ENCODE measurements at places on chromosomes 6 and 20.
A peak's percentile ranks its signal among the peaks of the same experiment; 100 is the strongest.

DNA sequence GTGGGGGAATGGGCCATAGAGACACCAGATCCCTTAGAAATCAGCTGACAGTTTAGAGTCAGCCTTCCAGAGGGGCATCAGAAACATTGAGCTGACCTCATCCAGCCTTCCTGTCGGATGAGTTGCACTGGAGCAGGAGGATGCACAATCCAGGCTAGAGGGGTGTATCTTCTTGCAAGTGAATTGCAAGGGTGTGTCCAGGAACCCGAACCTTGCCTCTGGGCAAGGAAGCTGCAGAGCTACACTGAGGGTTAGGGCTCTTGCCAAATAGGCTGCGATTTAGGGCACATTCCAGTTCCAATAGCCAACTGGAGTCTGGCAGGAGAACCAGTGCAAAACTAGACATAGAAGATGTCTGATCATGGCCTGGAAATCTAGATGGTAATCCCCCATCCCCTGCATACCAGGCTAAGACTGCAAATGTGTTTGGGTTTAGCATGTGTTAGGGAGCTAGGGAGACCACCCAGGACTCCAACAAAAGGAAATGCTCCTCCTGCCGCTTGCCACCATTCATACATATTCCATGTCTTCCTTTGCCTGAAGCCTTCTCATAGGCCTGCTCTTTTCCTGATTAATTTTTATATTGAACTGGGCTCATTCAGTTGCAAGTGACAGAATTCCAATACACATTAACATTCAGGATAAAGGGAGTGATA lies 6.3 kb upstream of the UTRN start:
- no peak for DNase-seq

DNA sequence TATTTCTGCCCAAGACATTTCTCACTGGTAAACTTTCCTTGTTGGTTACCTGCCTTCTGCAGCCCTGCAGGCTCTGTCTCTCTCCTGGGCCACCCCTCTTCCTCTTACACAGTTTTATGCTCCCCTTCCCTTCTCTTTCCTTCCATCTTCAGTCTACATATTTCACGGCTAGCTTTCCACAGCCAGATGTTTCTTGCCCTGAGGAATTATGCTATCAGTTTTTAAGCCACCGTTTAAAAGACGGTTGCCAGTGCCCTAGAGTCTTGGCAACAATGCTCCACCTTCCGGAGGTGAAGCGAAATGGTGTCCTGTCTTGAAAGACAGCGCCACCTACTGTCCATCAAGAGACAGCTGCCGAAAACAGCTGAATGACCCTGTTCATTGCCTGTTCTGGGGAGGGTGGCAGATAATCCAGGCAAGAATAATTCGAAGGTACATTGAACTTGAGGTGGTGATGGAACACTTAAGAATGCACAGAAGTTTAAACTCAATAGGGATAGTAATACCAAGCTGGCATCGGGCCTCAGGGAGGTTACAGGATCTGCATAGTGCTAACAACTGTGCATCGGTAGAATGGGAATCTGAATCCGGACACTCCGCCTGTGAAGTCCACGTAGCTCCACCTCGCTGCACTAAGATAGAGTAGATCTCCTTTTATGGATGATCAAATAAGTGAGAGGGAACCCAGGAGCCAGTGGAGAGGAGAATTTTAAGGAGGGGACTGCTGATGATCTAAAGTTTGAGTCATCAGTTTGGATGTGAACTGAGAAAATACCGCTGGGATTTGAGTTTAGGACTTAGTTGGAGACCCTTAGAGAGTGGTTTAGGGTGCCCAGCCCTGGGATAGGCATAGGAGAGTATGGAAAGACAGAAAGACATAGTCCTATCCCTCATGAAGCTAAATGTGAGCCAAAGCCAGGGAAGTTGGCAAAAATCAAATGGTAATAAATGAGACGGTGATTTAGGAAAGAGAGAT lies 4.8 kb upstream of the TRIM40 start:
- no peak for DNase-seq

GRCh38 chr20:53212018-53212417 lies 239.9 kb downstream of the TSHZ2 start:
- no peak for DNase-seq

GRCh38 chr6:110446405-110446804 lies 30.0 kb downstream of the SLC22A16 start:
- no peak for DNase-seq

- no peak for DNase-seq
Observed at GRCh38 chr20:11366660-11367059, 551.0 kb upstream of the BTBD3 start.

GRCh38 chr20:47506850-47507249 lies 5.2 kb downstream of the NCOA3 start:
- DNase-seq, result no peak

GRCh38 chr6:137512757-137513605 lies 18.8 kb upstream of the OLIG3 start:
- no peak for DNase-seq

DNA sequence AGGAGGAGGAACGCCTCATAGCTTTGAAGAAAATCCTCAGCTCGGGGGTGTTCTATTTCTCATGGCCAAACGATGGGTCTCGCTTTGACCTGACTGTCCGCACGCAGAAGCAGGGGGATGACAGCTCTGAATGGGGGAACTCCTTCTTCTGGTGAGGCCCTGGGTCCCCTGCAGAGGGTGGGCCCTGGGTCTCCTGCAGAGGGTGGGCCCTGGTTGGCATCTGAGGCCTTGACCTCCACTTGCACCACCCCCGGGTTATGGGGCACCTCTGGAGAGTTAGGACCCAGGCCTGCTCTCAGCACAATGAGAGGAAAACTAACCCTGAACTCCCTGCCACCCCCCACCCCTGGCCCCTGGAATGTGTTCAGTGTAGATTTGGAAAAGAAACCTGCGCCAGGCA lies 47.2 kb downstream of the SYNJ2 start:
- no peak for DNase-seq

- DNase-seq, result no peak
Observed at GRCh38 chr6:42460883-42461282, 9.2 kb upstream of the TRERF1 start.

GRCh38 chr6:150881911-150882481 lies 16.5 kb downstream of the MTHFD1L start:
- no peak for DNase-seq

GRCh38 chr6:70371454-70372105 lies 41.7 kb upstream of the FAM135A start:
- DNase-seq, result peak; percentile 30

Data from SIG-M5 (cell line).